ENCODE measurements at places on chromosomes 2 and 18. TPM values are rescaled to one million over a fixed set of nuclear protein-coding genes. Genes with fewer than 3 reads are reported as not detected.

The SH3BP4 gene
- total RNA-seq, result 35.6 TPM

The NOL4 gene
- not detected for total RNA-seq

The AKAIN1 gene
- 2.9 TPM for total RNA-seq

The MDH1B gene
- total RNA-seq, result 1.1 TPM

The OR6B2 gene
- total RNA-seq, result not detected

The LIMS4 gene
- 0.85 TPM for total RNA-seq

The IL1F10 gene
- total RNA-seq, result not detected

The DRC1 gene
- not detected for total RNA-seq

The ITPRIPL1 gene
- total RNA-seq, result 3.7 TPM

The SERPINB11 gene
- total RNA-seq, result not detected

The UGT1A6 gene
- total RNA-seq, result not detected

The CASP8 gene
- 18.9 TPM for total RNA-seq

The SERPINB10 gene
- not detected for total RNA-seq

The LDLRAD4 gene
- 28.4 TPM for total RNA-seq

The STARD6 gene
- not detected for total RNA-seq

The CD8B2 gene
- total RNA-seq, result not detected

The POU3F3 gene
- 0.66 TPM for total RNA-seq

The RAD51AP2 gene
- total RNA-seq, result not detected

The TTC39C gene
- 48.4 TPM for total RNA-seq

The FOXD4L1 gene
- total RNA-seq, result not detected
